Activated T-cell treated with anti-CD3 and anti-CD28 coated beads, Interleukin-2, amount 50 U/mL, for 72 hours (primary cell): ENCODE measurements at places on chromosomes 11 and 22.
A peak's percentile ranks its signal among the peaks of the same experiment; 100 is the strongest.

- H3K4me1 ChIP-seq = no peaks in the 10 kb centered on the region
- H3K27me3 ChIP-seq = peaks cover 18% of the 10 kb centered on the region
- no peaks in the 10 kb centered on the region for H3K36me3 ChIP-seq
- H3K27ac ChIP-seq = no peak overlapping the region
- no peak overlapping the region for H3K4me3 ChIP-seq
Measured at GRCh38 chr11:45264839-45265515, 21.2 kb downstream of the SYT13 start.

DNA sequence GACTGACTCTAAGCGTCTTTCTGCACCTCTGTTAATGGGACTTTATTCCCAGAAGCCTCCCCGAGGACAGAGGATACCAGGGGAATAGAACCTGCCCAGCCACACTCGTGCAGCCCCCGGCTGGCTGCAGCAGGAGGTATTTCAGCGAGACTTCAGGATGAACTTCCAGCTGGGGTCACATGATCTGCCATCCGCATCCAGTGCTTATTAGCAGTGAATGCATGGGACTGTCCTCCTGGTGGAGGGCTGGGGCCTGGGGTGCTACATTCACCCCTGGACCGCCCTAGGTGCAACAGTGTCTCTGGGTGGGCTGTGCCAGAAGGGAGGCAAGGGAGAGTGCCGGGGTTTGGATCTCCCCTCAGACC is 1.6 kb downstream of the DUSP8 start:
- H3K27me3 ChIP-seq = peaks cover 7% of the 10 kb centered on the region
- H3K27ac ChIP-seq = no peak overlapping the region
- H3K4me3 ChIP-seq = peak overlapping the region; percentile 64

DNA sequence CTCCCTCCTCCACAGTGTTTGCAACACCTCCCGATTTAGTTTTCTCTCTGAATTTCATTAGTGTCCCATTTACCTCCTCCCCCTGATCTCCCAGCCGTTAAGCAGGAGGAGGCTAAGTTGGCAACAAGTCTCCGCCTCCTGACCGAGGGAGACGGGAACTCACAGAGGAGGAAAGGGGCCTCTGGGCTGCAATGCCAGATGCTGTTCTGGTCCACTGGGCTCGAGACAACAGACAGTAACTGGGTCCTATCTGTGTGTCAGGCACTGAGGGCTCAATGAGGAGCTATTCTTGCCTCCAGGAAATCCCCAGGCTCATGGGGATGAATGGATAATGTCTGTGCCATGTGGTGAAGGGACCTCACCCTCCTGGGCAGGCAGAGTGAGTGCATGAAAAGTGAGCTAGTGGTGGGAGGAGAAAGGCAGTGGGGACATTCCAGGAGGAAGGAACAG is 228.1 kb downstream of the TENM4 start:
- H3K36me3 ChIP-seq = no peaks in the 10 kb centered on the region
- no peak overlapping the region for H3K4me3 ChIP-seq
- no peak overlapping the region for H3K27ac ChIP-seq
- no peak for DNase-seq
- H3K4me1 ChIP-seq = no peaks in the 10 kb centered on the region
- peaks cover 8% of the 10 kb centered on the region for H3K27me3 ChIP-seq

DNA sequence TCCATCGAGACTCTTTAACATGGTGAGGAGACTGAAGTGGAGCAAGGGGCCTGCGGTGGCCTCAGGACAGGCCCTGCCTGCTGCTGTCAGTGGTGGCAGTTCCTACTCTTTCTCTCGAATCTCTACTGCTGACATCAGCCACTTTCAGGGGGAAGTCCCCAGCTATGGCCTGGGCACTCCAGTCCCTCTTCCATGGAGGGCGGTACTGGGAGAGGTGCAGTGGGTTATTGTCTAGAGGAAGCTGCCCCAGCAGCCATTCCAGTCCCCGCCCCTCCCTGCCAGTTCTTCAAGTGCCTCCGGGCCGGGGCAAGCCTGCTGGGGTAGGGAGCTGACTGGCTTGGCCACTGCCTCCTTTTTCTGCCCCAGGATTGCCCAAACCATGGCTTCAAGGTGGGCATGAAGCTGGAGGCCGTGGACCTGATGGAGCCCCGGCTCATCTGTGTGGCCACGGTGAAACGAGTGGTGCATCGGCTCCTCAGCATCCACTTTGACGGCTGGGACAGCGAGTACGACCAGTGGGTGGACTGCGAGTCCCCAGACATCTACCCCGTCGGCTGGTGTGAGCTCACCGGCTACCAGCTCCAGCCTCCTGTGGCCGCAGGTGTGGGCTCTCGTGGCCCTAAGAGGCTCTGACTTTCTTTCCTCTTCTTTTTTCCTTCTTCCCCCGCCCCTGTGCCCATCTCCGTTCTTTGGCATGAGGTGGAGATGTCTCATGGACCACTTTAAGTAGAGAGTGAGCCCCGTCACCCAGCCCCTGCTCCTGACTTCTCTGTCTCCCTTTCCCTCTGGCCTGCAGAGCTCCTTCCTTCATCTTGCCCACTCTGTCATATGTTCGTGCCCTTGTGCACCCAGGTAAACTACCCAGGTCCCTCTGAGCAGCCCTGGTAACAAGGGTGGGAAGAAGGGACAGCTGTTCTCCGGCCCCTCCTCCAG is 13.7 kb downstream of the CHADL start:
- no peak overlapping the region for H3K4me3 ChIP-seq
- no peak for DNase-seq
- no peaks in the 10 kb centered on the region for H3K27me3 ChIP-seq
- no peaks in the 10 kb centered on the region for H3K4me1 ChIP-seq
- H3K36me3 ChIP-seq = no peaks in the 10 kb centered on the region
- H3K27ac ChIP-seq = no peak overlapping the region

GRCh38 chr11:5581014-5581413 is 337 bp downstream of the OR52B6 start:
- DNase-seq = no peak
- H3K4me1 ChIP-seq = no peaks in the 10 kb centered on the region
- no peaks in the 10 kb centered on the region for H3K36me3 ChIP-seq
- H3K27me3 ChIP-seq = no peaks in the 10 kb centered on the region

- DNase-seq = peak; percentile 10
- peaks cover 26% of the 10 kb centered on the region for H3K4me1 ChIP-seq
- peak overlapping the region; percentile 19 for H3K27ac ChIP-seq
Measured at GRCh38 chr11:10659339-10660216, 34.0 kb downstream of the IRAG1 start.

GRCh38 chr11:67680696-67681470 is 6.5 kb upstream of the ALDH3B2 start:
- DNase-seq = no peak
- H3K27ac ChIP-seq = peak overlapping the region; percentile 16
- H3K36me3 ChIP-seq = peaks cover 3% of the 10 kb centered on the region
- no peak overlapping the region for H3K4me3 ChIP-seq

- no peak overlapping the region for H3K4me3 ChIP-seq
- H3K36me3 ChIP-seq = no peaks in the 10 kb centered on the region
- no peak overlapping the region for H3K27ac ChIP-seq
Measured at GRCh38 chr11:31974366-31975136, 116.3 kb upstream of the RCN1 start.

DNA sequence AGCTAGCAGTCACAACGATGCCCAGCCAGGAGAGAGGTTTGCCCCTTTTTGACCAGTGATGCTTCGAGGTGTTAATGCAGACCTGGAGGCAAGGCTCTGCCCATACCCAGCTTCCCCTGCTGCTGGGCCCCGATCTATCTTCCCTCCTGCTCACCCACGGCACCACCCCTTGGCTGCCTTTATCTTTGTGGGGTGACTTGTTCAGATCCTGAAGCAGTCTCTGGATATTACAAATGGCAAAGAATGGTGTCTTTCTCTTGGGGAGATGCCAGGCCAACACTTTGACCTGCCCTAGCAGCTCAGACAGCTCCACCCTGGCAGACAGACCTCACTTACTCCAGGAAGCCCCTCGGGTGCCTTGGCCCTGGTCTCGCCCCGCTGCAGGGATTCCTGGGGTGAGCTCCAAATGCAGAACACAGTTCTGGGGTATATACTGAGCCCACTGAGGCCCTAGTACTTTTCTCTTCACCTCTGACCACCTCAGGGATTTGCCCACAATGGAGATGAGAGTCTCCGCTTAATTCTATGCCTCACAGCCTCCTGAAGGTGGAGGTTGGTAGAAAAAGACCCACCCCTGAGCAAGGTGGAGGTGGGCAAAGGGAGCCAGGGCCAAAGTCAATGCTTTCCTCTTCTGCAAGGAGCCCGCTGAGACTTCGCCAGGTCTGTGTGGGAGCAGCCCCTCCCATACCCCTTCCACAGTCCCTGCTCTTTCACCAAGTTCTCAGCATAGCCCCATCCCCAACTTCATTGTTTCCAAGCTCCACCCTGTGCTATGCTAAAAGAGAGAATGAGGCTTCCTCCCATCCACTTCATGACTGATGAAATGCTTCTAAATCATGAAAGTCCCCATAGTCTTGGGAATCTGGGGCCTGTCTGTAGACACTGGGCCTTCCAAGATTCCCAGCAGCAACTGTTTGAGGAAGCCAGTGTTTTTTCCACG is 11.1 kb upstream of the ST3GAL4 start:
- H3K27me3 ChIP-seq = no peaks in the 10 kb centered on the region
- peaks cover 40% of the 10 kb centered on the region for H3K4me1 ChIP-seq
- DNase-seq = no peak
- H3K27ac ChIP-seq = no peak overlapping the region
- no peak overlapping the region for H3K4me3 ChIP-seq
- peaks cover 4% of the 10 kb centered on the region for H3K36me3 ChIP-seq

- H3K4me1 ChIP-seq = peaks cover 4% of the 10 kb centered on the region
- no peak overlapping the region for H3K4me3 ChIP-seq
- no peak overlapping the region for H3K27ac ChIP-seq
- DNase-seq = no peak
- peaks cover 25% of the 10 kb centered on the region for H3K27me3 ChIP-seq
Measured at GRCh38 chr11:60769811-60770210, 13.1 kb downstream of the MS4A15 start.

DNA sequence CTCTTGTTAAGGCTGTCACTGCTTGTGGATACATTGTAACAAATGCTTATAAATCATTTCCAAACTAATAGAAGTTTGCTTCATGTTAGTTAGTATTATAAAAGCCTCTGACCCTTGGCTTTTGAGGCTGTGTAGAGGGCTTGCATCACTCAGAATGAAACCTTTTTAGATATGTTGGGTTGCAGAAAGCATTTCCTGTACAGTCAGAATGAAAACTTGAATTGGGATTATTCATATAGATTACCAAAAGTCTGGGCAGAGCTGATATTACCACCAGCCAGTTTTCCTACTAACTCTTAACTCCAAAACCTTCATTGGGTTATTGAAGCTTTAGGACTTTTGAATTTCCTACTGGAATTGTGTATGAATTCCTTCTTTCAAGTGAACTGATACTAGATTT is 12.0 kb downstream of the KMT2A start:
- H3K4me1 ChIP-seq = peaks cover 73% of the 10 kb centered on the region
- peak; percentile 14 for DNase-seq
- peak overlapping the region; percentile 66 for H3K27ac ChIP-seq
- no peaks in the 10 kb centered on the region for H3K27me3 ChIP-seq

GRCh38 chr22:48071828-48072227 is 1309.4 kb downstream of the TBC1D22A start:
- no peak overlapping the region for H3K27ac ChIP-seq
- H3K36me3 ChIP-seq = no peaks in the 10 kb centered on the region
- H3K27me3 ChIP-seq = peaks cover 28% of the 10 kb centered on the region
- DNase-seq = no peak
- H3K4me3 ChIP-seq = no peak overlapping the region

DNA sequence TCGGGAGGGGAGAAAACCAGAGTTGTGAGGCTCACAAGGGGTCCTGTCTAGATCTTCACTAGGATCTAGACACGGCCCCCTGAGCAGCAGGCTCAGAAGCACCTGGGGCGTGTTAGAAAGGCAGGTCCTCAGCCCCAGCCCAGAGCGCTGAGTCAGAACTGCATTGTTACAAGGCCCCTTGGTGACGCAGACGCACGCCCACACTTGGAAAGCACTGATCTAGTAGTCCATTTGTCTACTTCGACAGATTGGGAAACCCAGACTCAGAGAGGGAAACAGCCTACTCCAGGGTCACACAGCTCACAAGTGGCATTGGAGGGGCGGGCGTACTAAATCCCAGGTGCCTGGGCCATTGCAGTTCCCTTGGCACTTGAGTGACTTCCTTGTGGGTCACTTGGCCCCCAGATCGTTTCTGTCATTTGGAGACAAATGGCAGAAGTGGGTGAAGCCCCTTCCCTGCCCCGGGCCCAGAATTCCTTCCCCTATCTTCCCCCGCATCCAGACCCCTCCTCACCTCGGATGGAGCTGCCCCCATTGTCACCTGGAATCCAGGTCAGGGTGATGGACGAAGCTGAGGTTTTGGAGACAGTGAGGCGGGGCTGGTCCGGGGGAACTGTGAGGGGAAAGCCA is 110.8 kb downstream of the CEP164 start:
- no peaks in the 10 kb centered on the region for H3K36me3 ChIP-seq
- peaks cover 8% of the 10 kb centered on the region for H3K27me3 ChIP-seq
- H3K4me3 ChIP-seq = peak overlapping the region; percentile 18

- no peak overlapping the region for H3K27ac ChIP-seq
- no peaks in the 10 kb centered on the region for H3K36me3 ChIP-seq
- H3K4me3 ChIP-seq = no peak overlapping the region
- no peak for DNase-seq
Measured at GRCh38 chr11:95338430-95338991, 107.5 kb upstream of the SESN3 start.

- H3K4me3 ChIP-seq = no peak overlapping the region
- peaks cover 3% of the 10 kb centered on the region for H3K36me3 ChIP-seq
- no peak overlapping the region for H3K27ac ChIP-seq
Measured at GRCh38 chr11:67654225-67654624, 3.7 kb upstream of the ACY3 start.

- DNase-seq = no peak
- no peak overlapping the region for H3K27ac ChIP-seq
- no peaks in the 10 kb centered on the region for H3K27me3 ChIP-seq
- no peaks in the 10 kb centered on the region for H3K4me1 ChIP-seq
Measured at GRCh38 chr11:78857688-78858087, 283.0 kb upstream of the NARS2 start.

- H3K36me3 ChIP-seq = no peaks in the 10 kb centered on the region
- no peaks in the 10 kb centered on the region for H3K27me3 ChIP-seq
- no peak overlapping the region for H3K27ac ChIP-seq
- no peak overlapping the region for H3K4me3 ChIP-seq
Measured at GRCh38 chr11:5247472-5248192, 2.0 kb downstream of the HBG1 start.

GRCh38 chr22:50447576-50448551 is 27.0 kb downstream of the SBF1 start:
- H3K4me1 ChIP-seq = peaks cover 13% of the 10 kb centered on the region
- H3K36me3 ChIP-seq = peaks cover 3% of the 10 kb centered on the region

DNA sequence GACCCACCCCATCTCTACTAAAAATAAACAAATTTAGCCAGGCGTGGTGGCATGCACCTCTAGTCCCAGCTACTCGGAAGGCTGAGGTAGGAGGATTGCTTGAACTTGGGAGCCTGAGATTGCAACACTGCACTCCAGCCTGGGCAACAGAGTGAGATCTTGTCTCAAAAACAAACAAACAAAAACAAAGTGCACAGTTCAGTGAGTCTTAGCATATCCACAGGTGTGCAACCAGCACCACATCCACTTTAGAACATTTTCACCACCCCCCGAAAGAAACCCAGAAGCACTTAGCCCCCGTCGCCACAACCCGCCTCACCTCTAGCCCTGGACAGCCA is 27.4 kb downstream of the MB start:
- no peak overlapping the region for H3K27ac ChIP-seq
- no peak for DNase-seq
- H3K4me3 ChIP-seq = no peak overlapping the region
- H3K36me3 ChIP-seq = no peaks in the 10 kb centered on the region
- no peaks in the 10 kb centered on the region for H3K4me1 ChIP-seq
